Bronchial epithelial cell (primary cell): ENCODE measurements at places on chromosomes 12 and 14.

DNA sequence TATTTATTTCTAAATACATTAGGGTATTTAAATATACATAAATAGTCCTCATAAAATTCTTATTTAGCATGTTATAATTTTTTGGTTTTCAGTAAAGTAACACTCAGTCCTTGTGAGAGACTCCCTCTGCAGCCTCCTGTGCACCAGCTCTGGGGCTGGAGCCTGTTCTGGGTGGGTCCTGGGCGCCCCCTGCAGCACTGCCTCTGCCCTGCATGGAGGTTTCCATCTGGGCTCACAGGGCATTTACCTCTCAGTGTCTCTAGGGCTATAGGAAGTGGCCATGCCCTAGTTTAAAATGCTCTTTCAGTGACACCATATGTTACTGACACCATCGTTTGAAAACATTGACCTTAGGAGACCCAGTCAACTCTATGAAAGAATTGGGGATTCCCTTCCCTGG, 1155.2 kb downstream of the TMEM121 start:
- no peak for DNase-seq

DNA sequence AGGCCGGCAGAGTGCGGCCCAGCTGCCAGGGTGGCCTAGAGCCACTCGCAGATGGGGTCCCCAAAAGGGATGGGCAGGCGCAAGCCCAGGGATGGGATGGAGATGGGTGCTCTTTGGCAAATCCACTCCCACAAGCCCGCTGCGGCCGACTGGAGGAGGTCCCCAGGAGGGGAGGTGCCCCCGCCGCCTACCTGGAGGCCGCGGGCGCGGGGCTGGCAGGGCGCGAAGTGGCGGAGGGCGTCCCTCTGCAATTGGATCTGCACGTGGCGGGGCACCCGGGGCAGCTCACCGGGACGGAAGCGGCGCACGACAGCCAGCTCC, 730 bp downstream of the PPP1R3E start:
- no peak for DNase-seq

GRCh38 chr12:89140602-89141238, 211.6 kb downstream of the DUSP6 start:
- no peak for DNase-seq

GRCh38 chr12:123115409-123116121, 35.3 kb downstream of the PITPNM2 start:
- no peak for DNase-seq

- no peak for DNase-seq
Measured at GRCh38 chr14:33833706-33834465, 117.0 kb downstream of the EGLN3 start.

GRCh38 chr12:27412047-27412446, 34.5 kb upstream of the SMCO2 start:
- no peak for DNase-seq

DNA sequence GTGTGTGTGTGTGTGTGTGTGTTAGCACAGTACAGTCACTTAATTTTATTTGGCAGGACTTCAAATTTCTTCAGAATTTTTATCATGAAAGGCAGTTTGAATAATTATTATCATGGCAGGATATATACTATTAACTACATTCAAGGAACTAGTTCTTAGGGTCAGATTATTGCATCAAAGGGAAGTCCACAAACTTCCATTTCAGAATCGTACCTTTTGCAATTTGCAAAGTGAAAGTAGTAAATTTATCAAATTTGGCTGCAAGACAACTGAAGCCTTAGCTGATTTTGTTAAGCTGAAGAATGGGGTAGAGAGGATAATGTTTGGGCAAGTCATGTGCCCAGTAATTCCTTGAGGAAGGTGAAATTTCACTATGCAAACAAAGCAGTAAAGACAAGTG, 68.2 kb downstream of the PLEKHG7 start:
- no peak for DNase-seq

DNA sequence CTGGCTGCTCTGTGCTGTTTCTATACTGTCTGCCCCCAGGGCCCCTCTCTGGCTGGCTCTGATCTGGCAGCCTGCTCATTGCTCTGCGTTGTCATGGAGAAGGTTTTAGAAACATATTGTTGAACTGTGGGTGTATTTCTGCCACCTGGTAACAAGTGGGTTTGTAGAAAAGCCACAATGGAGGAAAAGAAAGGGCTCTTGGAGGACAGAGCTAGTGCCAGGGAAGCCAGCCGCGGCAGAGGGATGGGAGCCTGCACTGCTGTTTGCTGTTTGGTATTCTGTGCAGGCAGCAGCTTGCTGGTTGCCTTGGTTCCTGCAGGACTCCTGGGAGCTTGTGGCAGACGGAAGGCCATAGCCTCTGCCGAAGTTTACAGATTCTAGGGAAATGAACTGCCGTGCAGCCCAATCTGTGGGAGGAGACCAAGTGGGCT, 15.1 kb downstream of the CCDC177 start:
- DNase-seq = peak; percentile 35

DNA sequence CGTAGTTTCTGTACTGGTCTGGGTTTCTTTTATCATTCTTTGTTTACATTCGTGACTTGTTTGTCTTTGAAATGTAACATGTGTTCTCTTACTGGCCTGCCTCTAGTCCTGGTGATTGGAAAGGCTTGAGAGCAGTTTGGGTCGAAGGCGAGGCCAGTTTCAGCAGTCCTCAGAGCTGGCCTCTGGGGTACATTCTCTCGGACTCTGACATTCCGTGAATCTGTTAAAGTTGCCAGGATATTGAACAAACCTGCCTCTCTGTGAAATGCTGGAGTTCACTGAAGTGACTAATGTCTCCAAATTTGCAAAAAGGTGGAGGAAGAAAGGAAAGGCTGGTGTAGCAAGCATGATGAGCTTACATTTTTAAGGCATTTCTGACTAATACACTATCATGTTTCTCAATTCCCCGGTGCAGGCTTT, 1.5 kb downstream of the PLEKHA5 start:
- peak; percentile 94 for DNase-seq
